ENCODE measurements at places on chromosomes 1 and 21.

DNA sequence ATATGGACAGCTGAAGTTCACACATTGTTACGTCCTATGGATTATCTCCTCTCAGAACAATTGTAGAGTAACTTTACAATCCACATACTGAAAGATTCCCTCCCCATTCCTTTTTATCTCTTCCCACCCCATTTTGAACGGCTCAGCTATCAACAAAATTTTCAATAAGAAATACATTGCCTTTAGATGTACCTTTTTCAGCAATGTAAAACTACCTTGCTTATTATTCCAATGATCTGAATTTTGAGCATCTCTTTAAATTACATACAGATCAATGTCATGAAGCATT is 503.7 kb downstream of the SMYD3 start:
- DNase-seq, result no peak

- DNase-seq, result no peak
Measured at GRCh38 chr1:12114340-12114683, 51.2 kb downstream of the TNFRSF8 start.

DNA sequence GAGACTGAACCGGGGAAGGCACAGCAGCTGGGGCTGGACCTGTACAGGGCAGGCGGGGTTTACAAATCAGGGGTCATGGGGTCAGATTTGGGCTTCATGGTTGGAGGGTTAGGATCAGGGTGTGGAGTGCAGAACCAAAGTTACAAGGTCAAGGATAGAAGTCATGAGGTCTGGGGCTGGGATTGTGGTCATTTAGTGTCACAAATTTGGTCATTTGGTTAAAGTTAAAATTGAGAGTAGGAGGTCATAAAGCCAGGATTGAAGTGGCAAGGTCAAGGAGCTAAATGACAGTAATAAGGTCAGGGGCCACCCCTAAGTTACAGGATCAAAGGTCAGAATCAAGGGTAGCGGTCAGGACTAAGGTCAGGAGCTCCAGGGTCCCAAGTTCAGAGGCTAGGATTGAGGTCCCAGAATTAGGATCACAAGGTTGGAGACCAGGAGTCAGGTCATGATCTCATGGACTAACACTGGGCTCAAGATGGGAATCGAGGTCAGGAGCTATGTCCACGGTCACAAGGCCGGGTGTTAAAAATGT is 20.4 kb downstream of the SERINC2 start:
- DNase-seq, result no peak

DNA sequence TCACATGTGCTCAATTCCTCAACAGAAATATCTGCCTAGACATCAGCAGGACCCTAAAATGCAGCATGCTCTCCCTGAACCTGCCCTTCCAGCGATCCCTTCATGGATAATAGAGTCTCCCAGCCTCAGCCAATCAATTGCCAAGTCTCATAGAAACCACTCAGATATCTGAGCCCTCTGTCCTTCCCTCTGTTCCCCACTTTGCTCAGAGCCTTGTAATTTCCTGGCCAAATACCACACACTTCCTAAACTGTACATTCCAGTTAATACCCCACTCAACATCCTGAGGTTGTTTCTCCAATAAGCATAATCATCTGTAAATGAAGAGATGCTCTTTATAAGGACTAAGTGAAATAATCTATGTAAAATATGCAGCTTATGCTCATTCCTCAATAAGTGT is 59.3 kb upstream of the PTGFRN start:
- no peak for DNase-seq

GRCh38 chr1:27102707-27103468 is 52.0 kb downstream of the SLC9A1 start:
- peak; percentile 19 for DNase-seq
